ENCODE measurements at places on chromosomes 2 and 18. TPM values are rescaled to one million over a fixed set of nuclear protein-coding genes. Genes with fewer than 3 reads are reported as not detected.

The MYO7B gene
- 0.31 TPM for total RNA-seq

The CYP27A1 gene
- 18.4 TPM for total RNA-seq

- DNase-seq, result peak; percentile 75
Observed at GRCh38 chr2:210792000-210792399, 235.6 kb downstream of the CPS1 start.

The LHCGR gene
- 0.44 TPM for total RNA-seq

DNA sequence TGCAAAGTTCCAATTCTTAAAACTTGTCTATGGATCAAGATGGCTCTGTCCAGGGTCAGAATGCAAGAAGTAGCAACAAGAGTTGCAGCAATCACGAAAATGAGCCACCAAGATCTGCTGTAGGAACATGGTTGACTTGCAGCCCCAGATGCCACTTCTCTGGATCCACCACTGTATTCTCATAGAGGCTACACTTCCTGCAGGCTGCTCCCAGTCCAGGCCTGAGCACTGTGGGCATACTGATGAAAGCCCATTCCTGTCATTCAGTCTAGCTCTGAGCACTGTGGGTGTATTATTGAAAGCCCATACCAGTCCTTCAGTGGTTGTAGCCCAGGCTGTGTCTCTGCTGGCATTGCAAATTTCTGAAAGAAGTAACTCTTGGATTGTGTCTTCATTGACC, 213.9 kb upstream of the AGAP1 start:
- DNase-seq, result no peak

The HRH4 gene
- 0.09 TPM for total RNA-seq

DNA sequence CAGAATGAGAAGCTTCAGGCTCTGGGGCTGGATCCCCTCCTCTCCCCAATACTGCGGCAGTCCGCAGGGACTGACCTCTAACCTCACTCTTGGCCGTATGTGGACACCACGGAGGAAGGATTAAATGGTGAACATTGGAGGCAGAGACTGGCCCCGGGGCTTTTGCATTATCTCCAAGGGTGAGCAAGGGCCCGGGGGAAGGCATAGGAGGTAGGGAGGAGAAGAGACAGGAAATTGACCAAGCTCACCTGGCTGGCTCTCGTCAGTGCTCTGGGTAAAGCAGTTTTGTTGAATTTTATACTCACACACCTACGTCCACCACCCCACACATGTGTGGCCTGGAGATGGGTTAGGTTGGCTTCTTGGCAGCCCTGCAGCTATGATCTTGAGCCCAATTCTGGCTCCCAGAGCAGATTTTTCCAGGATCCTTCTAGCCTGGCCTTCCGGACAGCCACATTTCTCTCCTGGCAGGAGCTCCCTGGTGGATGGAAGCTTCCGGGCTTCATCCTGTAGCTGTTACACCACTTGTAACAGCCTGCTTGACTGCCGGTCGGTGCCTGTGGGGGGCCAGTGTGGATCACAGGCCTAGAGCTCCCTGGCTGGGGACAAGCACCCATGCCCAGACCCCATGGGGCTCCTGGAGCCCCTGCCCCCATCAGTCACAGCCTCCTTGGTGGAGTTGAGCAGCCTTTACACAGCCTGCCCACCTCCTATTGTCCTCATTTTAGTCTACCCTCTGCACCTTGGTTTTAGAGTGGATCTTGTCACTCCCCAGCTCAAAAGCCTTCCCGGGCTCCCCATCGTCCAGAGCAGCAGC, 7.6 kb downstream of the ITM2C start:
- DNase-seq, result no peak

All from muscle of leg (tissue), 16 donors.